Activated CD4-positive, CD25-positive, alpha-beta regulatory T cell treated with anti-CD3 and anti-CD28 coated beads, Interleukin-2, amount 50 U/mL, for 72 hours (primary cell): ENCODE measurements at places on chromosomes 16 and 17.

- no peak for DNase-seq
These were observed 5.2 kb downstream of the ARSG start for GRCh38 chr17:68296217-68297191.

GRCh38 chr17:28878158-28878910, 19.2 kb downstream of the FLOT2 start:
- no peak for DNase-seq

GRCh38 chr17:29959658-29960337, 18.4 kb downstream of the EFCAB5 start:
- DNase-seq: no peak

DNA sequence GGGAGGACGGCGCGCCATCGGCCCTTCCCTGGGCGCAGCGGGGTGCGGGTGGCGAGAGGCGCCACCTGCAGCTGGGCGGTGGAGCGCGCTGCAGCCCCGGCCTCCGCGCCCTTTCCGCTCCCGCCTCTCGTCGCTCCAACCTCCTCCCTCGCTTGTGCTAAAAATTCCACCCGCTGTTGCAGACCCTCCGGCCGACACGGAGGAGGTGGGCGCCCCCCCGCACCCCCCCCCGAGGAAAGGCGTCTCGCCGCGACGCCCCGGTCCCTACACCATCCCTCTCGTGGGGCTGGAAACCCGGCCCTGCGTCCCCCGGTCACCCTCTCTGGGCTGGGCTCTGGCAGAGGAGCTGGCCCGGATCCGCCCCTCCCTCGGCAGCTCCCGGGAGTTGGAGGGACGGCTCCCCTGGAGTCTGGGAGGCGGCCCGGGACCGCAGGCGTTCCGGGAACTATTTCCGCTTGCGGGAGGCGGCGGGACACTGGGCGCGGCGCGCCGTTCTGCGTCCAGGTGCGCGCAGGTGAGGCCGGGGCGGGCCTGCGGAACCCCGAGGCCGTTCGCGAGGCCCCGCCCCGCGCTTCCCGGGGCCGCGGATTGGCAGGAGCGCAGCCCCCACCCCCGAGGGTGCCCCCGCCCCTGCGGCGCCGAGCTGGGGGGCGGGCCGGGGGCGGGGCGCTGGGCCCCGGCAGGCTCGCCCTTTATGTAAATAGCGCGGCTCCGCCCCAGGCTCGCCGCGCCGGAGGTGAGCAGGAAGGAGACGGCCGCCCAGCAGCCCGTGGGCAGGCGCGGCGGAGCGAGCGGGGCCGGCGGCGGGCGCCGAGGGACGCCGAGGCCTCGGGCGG, at the start of gene LLGL2:
TSS of gene LLGL2 (plus strand) at position 728 of the 836 bp plus-strand sequence. CDS start 17,730 bp downstream, outside the sequence.
- DNase-seq: peak; percentile 81

GRCh38 chr16:61792194-61792909, 243.9 kb downstream of the CDH8 start:
- no peak for DNase-seq

GRCh38 chr17:82865774-82866395, 26.1 kb upstream of the ZNF750 start:
- DNase-seq: no peak

DNA sequence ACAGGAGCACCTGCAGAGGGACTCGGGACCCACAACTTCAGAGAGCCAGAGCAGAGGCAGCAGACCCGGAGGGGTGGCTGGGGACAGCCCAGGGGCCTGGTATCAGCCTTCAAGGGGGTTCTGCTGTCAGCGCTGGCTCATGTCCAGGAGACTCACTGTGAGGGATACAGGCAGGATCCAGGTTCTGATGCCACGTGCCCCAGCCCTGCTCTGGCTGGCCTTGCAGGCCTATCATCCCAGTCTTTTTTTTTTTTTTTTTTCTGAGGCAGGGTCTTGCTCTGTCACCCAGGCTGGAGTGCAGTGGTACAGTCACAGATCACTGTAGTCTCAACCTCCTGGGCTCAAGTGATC, 9.0 kb upstream of the MTSS2 start:
- DNase-seq: no peak

DNA sequence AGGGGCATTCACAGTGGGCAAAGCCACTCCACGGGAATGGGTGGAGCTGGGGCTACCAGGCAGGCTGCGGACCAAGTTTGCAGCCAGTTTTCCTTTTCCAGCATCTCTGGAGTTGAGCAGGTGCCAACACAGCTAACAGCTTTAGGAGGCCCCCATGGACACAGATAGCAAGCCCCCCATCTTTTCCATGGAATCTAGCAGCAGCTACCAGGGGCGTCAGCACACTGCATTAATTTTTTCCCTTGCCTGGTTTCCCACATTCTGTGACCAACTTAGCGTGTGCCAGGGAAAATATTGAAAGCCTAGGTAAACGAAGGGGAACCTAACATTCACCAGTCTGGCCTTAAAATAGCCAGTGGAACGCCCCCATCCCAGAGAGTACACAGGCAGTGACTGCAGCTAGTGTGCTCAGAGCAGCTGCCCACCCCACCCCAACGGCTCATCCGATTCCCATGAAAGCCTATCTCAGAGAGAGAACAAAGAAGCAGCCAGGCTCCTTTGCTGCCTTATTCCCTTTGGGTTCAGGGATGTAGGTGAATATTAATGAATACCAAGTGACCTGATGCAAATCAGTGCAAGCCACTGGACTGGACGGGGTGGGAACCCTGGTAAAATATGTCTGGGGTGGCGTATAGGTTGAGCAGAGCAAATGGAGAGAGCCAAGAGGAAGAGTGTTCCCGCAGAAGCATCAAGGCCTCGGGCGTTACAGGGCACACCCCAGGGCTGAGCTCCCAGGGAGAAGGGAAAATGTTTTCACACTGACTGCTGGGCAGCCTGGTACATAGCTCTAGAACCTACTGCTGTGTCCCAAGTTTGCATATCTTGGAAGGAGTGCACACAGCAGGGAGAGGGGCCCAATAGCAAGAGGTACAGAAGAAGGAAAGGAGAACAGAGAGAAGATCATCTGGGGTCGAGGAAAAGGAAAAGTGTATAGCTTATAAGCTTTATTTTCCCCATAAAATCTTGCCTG, 73.9 kb upstream of the SOX9 start:
- DNase-seq: no peak

DNA sequence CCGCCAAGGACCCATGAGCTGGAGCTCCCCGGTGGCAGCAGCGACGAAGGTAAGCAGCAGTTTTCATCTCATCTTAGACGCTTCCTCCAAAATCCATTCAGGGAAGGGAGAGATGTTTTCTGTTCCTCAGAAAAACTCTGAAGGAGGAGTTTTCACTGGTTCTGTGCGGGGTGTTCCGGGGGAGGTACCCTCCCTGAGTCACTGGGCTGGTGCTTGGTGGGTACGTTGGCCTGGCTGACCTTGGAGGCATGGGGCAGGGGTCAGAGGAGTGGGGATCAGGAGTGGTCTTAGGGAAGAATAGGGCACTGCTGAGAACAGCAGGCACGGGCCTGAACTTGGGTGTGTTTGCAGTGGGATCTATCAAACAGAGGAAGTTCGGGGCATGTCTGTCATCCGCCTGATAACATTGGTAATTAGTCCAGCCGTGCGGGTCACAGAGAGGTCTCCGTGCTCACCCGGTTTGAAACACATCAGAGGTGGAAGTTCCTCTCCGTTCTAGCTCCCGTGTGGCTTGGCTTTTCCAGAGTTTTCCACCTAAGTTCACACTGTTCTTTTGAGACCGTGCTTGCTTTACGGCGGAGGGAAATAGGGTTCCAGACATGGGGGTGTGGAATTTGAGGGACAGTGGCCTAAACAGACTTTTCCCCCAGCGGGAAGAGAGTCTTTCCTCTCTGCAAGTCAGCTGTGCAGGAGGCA, 59.6 kb upstream of the CIBAR2 start:
- DNase-seq: no peak

DNA sequence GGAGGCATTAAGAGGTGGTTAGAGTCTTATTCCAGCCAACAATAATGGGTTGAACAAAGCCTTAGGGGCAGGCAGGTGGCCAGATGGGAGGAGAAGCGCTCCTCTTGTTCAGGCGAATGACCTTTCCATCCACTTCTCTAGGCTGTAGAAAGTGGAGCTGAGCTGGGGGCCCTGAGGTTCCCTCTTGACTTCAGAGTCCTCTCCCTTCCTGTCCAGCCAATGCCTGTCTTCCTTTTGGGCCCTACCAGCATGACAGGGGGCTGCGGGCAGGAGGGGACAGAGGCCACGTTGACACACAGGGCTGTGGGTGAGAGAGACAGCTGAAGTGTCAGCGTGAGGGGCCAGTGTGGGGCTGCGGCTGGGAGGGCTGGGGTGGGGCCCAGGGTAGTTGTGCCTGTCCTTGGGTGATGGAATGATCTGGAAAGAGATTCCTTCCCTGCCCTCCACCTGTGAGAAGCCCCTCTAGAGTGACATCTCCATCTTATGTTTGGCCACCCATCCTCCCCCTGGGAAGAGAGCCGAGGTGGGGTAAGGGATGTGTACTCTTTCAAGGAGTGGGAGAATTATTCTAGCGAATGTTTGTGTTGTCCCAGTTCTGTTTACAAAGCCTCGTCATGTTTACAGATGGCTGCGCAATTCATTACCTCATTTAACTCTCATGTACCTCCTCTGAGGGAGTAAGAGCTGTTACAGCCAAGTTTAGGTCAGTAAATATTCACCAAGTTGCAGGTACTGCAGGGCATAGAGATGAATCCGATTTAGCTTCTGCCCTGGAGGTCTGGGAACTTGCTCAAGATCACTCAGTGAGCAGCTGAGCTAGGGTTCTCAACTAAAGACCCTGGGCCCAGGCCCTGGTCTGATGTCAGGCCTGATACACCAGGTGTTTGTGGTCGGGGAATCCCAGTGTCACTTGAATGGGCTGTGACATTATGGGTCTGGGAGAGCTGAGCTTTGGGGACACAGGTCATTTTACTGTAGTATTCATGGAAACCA, 3.3 kb downstream of the ERBB2 start:
- no peak for DNase-seq

- DNase-seq: no peak
These were observed 647 bp upstream of the SECTM1 start for GRCh38 chr17:82334204-82334621.

- DNase-seq: no peak
These were observed 10.4 kb downstream of the CD300LF start for GRCh38 chr17:74702116-74702871.

GRCh38 chr17:56074361-56074890, 78.8 kb upstream of the ANKFN1 start:
- no peak for DNase-seq
